ENCODE measurements at places on chromosomes 11 and 22. TPM values are rescaled to one million over a fixed set of nuclear protein-coding genes. Genes with fewer than 3 reads are reported as not detected.

DNA sequence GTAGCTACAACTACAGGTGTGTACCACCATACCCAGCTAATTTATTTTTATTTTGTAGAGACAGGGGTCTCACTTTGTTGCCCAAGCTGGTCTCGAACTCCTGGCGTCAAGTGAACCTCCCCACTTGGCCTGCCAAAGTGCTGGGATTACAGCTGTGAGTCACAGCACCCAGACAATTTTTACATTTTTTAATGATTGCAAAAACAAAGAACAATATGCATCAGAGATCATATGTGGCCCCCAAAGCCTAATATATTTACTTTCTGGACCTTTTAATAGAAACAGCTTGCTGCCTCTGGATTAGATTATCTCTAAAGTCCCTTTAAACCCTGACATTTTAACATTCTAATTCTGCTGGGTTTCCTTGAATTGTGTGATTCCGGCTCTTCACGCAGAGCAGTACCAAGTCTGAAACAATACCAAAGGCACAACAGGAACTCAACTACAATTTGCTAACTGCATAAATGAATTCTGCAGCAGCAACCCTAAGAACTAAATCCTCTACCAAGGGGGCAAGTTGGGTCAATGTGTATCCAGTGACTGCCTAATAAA lies 25.0 kb downstream of the RAB30 start:
- DNase-seq = no peak

DNA sequence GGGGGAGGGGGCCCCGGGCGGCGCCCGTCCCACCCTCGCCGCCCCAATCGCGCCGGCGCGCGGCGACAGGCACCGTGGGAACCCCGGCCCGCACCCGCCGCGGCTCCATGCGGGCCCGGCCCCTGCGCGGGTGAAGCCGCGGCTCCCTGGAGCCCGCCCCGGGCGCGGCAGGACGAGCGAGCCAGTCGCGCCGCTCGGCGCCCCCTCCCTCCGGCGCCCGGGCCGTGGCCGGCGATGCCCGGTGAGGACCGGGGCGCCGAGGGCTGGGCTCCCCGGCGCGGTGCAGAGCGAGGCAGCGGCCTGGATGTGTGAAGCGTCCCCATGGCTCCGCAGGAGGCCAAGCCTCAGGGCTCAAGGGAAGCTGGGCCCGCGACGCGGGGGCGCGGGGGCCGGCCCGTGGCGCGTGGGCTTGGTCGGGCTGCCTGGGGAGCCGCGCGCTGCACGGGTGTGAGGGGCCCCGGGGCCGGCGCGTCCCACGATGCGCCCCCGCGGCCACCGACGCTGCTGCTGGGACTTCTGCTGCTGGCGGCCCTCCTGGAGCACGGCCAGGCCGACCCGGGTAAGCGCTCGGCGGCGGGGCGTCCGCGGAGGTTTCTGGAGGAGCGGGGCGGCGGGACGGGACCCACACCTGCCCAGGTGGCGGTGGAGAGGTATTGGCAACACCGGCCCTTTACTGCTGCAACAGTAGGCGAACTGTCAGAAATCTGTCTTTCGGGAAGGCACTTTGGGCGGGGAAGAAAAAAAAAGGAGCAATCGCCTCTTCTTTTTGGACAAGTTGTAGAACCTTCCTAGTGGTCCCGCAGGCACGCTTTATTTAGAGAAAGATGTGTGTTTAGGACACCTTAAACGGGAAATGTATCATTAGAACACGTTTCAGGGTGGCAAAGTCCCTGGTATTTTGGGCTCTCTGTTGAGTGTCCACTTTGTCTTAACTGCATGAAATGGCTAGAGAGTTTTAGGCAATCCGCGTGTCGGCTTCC lies 119.4 kb downstream of the HIPK3 start:
- DNase-seq = no peak

Gene UPK3A
- total RNA-seq = not detected

Gene LIF
- 11.2 TPM for total RNA-seq

Gene HPS5
- 43.1 TPM for total RNA-seq

Gene YPEL4
- 2.3 TPM for total RNA-seq

Gene FAM76B
- total RNA-seq = 18.2 TPM

Gene HIPK3
- total RNA-seq = 119 TPM

DNA sequence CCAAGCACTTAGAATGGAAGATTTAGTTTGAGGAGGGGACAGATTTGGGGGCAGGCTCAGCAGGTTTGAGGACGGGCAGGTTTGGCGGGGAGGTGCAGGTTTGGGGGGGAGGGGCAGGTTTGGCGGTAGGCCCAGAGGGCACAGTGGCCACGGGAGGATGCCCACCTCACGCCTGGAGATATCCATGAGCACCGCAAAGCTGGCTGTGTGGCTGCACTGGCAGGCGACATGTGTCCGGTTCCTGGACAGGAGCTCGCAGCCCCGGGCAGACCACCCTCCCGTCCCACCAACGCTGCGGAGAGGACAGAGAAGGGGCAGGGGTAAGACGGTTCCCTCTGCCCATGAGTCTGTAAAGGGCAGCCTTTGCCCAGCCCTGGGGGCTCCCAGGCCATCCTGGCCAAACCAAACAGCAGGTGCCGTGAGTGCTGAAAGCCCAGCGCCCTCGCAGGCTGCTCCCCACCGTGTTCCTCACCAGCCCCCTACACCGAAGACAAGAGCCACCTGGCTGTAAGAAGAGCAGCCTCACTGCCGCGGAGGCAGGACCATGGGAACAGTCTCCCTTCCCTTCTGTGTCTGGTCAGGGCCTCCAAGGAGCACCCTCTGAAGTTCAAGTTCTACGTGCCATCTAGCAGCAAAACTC lies 43.0 kb downstream of the TRMU start:
- no peak for DNase-seq

GRCh38 chr11:86193297-86194095 lies 51.1 kb upstream of the EED start:
- DNase-seq = peak; percentile 82

- no peak for DNase-seq
These were observed 29.0 kb downstream of the PI4KA start for GRCh38 chr22:20829491-20830134.

DNA sequence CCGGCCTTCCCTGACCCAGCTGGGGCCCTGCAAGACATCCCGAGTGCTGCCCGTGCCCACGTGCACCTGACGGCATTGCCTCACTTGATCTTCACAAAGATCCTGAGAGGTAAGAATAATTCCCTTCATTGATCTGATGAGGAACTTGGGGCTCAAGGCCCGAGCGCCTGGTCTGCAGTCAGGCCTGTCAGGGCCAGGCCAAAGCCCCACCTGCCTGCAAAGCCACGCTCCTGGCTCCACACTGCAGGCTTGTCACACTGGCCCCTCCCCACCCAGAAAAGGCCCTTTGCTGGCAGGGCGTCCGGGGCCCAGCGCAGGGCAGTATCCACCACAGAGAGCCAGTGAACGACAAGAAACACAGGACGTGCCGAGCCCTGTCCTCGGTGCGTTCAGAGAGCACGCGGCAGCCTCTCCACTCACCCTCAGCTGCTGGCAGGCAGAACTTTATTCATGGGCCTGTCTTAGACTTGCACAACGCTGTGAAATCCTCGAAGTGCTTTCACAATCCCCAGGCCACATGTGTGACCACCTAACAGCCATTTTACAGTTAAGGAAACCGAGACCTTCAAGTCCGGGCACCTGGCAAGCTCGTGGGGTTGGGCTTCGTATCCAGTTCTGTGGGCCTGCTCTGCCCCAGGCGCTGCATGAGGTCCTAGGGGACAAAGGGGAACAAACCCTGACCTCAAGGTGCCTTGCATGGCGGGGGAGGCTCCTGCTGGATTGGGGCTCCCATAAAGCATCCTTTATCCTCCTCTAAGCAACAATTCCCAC lies 14.8 kb downstream of the KIAA0930 start:
- DNase-seq = peak; percentile 82

GRCh38 chr22:20552443-20553401 lies 45.3 kb downstream of the MED15 start:
- no peak for DNase-seq

DNA sequence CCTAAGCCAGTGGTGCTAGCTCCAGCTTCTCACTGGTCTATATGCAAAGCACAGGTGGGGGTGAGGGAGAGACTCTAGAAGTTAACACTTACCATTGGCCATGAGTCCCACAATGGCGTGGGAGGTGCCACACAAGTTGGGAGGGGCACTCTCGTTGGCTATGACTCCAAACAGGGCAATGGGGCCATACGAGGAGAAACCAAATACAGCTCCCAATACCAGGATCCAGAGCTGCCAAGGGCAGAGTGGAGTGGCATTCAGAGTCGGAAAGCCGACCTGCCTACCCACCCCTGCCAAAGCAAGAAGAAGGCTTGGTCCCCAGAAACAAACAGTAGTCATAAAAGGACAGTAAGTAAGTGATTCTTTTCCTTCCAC lies 5.6 kb downstream of the SLC37A4 start:
- DNase-seq = no peak

Gene ART1
- not detected for total RNA-seq

DNA sequence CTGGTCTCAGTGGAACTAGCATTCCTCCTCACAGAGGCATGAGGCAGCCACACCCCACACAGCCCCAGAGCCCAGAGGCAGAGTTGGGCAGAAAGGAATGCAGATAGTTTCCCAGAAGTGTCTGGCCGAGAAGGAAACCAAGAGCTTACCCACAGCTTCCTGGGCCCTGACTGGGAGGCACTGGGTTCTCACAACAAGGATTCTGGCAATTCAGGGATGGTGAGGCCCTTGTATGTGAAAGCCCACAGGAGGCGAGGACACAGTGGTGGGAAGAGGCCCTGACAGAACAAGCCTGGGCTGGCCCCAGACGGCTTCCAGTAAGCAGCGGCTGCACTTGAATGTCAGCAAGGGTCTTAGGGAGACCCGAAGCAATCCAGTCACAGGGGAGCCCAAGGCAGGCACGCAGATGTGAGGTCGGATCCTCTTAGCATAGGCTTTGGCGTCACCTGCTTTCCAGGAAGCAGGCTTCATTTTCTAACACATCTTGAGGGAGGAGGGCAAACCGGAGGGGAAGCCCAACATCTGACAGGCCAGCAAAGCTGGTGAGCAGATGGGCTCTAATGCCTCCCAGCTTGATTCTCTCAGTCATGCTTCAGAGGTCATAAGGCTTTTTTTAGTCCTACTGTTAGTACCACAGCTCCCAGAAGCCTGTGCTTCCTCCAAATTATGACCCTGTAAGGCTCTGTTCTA lies 78.3 kb upstream of the AKIP1 start:
- peak; percentile 63 for DNase-seq

DNA sequence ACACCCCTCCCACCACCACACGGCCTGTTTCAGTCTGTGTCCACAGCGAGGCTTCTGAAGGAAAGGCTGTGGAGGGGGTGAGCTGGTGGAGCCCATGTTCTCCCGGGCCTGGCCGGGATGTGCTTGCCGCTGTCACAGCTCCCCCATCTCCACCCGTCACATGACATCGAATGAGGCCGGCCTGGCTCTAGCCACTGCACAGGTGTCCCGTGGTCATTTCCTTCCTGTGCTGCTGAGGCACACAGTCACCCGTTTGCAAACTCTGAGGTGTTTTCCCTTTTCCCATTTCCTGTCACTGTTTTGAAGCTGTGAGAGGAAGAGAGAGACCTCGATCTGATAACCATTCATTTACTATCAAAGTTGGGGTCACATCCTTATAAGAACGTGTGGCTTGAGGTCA lies 55.7 kb upstream of the CLDN5 start:
- no peak for DNase-seq

GRCh38 chr11:117232911-117233409 lies 489 bp downstream of the RNF214 start:
- DNase-seq = no peak

GRCh38 chr11:71240865-71241691 lies 11.3 kb downstream of the SHANK2 start:
- DNase-seq = peak; percentile 56

- DNase-seq = no peak
These were observed 159.3 kb downstream of the MIAT start for GRCh38 chr22:26816726-26817125.

- DNase-seq = no peak
These were observed 24.0 kb downstream of the TPST2 start for GRCh38 chr22:26565889-26566288.

Gene OR51B5
- 0.17 TPM for total RNA-seq

DNA sequence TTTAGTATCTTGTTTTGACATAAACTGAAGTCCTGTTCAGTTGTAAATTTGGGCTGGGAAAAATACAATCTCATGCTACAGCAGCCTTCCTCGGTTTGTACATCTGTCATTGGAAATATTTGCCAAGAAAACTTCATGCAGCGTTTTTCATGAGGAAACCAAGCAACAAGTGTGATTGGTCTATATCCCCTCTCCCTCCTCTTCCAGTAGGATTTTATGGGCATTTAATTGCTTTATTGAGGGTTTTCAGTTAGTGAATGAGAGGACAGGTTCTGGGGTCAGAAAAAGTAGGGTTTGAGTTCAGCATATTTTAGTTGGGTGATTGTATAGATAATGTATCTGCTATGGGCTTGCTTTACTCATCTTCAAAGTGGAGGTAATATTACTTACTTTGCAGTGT lies 90.1 kb upstream of the RAG2 start:
- no peak for DNase-seq

DNA sequence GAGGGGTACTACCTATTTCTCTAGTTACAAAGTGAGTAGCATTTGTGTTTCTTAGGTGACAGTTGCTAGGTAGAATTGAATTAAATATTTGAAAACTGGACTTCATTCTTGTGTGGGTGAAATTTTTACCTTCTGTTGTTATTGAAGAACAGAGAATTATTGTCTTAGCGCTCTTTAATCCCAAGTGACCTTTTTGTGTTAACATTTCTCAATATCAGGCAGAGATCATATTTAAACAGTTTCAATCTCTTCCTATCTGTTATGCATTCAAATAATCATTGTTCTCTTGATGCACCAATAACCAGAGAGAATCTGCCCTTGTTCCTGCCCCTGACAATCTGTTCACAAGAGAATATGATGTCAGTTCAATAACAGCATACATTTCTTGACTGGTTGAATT lies 14.2 kb downstream of the KMT2A start:
- DNase-seq = no peak

- DNase-seq = peak; percentile 17
These were observed 12.3 kb downstream of the LUZP2 start for GRCh38 chr11:24509114-24509513.

- no peak for DNase-seq
These were observed 49.0 kb downstream of the MYO7A start for GRCh38 chr11:77176996-77177395.

DNA sequence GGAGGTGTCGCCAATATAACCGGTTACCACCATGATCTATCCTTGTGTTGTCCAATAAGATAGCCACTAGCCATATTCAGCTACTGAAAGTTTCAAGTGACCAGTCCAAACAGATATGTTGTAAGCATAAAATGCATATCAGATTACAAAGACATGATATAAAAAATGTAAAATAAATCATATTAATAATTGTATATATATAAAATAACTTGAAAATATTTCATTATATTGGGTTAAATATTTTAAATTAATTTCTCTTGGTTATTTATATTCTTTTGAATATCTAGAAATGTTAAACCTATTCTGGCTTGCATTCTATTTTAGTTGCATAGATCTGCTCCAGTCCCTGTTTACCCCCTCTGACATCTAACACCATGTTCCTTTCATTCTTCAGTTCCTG lies 121.7 kb upstream of the SEZ6L start:
- DNase-seq = no peak
